NCI-H2107 (cell line): ENCODE measurements at places on chromosomes 7 and 10.

DNA sequence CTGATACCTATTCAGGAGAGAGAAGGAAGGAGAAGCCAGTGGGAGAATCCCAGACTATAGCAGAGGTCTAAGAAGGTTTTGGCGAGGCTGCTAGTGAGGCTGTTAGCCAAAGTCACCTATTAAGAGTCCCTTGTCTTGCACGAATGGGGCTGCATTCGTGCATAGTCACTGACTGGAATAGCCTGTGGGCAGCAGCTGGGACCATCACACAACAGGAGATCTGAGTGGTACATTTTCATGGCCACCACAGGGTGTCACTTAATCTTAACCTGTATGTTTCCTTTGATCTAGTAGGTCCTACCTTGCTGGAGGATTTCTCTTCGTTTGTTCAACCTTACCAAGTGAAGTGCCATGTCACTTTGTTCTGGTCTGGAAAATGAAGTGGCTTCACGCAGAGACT is 319.9 kb downstream of the BMPER start:
- no peak for DNase-seq

DNA sequence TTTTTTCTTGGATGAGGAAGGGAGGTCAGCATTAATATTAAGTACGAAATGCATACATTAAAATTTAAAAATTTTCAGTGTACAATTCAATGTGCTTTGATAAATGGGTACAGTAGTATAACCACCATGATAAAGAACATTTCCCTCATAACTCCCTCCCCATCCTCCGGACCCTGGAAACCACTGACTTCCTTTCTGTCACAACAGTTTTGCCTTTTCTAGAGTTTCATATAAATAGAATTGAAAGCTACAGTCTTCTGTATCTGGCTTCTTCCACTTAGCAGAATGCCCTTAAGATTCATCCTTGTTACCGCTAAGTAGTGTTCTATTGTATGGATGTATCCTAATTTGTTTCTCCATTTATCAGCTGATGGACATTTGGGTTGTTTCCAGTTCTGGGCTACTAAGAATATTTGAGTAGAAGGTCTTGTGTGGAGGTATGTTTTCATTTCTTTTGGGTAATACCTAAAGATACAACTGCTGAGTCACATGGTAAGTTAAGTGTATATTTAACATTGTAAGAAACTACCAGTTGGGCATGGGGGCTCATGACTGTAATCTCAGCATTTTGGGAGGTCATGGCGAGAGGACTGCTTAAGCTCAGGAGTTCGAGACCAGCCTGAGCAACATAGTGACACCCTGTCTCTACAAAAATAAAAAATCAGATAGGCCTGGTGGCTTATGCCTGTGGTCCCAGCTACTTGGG is 30.8 kb downstream of the ABI1 start:
- DNase-seq: no peak

DNA sequence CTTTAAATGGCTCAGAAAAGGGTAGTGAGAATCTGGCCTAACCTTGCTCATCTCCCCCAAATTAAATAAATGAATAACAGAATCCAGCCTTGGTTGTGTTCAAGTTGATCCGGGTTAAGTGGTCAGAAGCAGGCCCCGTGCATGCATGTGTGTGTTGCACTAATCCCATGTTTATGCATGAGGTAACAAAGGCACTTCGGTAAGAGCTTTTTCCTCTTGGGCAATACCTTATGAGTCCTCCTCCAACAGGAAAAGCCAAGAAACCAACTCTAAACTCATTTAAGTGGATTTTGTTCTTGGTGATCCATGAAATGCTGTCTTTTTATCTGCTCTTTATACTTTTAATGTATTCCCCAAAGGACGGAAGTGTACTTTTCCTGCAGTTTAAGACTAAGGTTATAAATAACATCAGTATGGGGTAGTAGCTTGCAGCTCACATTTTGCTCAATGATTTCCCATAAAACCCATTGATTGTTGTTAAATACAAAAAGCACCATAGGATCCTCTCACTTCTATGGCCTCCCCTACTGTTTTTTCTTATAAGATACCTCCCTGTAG is 104.9 kb upstream of the YAE1 start:
- no peak for DNase-seq

DNA sequence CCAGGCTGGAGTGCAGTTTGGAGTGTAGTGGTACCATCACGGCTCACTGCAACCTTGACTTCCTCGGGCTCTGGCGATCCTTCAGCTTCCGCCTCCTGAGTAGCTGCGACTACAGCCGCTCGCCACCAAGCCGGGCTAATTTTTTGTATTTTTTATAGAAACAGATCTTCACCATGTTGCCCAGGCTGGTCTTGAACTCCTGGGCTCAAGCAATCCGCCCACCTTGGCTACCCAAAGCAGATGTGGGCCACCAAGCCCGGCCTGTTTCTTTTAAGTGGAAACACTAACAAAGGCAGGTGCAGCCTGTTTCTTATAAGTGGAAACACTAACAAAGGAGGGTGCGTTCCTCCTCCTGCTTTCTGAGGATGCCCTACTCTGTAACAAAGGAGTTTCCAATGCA is 18.2 kb downstream of the PRF1 start:
- DNase-seq: no peak

- no peak for DNase-seq
Observed at GRCh38 chr7:36232971-36233550, 80.0 kb downstream of the EEPD1 start.

- DNase-seq: no peak
Observed at GRCh38 chr7:66837007-66837406, 84.0 kb upstream of the TMEM248 start.

- no peak for DNase-seq
Observed at GRCh38 chr10:114195079-114195478, 15.9 kb downstream of the TDRD1 start.

DNA sequence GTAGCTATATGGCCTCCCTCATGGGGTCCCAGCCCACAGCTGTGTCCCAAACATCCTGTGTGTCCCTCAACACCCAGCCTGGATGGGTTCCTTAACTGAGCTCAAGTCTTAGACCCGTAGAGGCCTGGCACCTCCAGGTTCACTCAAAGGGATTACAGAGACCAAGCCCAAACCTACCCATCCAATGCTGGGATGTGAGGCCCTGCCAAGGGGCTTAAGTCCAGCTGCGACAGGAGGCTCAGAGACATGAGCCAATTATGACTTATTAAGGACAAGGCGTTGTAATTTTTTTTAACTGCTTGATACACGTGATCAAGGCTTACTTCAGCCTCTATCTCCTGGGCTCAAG is 105.6 kb upstream of the RET start:
- no peak for DNase-seq

GRCh38 chr7:111364413-111364812 is 197.9 kb downstream of the IMMP2L start:
- DNase-seq: no peak

GRCh38 chr7:24609059-24609458 is 35.8 kb downstream of the PALS2 start:
- DNase-seq: no peak

DNA sequence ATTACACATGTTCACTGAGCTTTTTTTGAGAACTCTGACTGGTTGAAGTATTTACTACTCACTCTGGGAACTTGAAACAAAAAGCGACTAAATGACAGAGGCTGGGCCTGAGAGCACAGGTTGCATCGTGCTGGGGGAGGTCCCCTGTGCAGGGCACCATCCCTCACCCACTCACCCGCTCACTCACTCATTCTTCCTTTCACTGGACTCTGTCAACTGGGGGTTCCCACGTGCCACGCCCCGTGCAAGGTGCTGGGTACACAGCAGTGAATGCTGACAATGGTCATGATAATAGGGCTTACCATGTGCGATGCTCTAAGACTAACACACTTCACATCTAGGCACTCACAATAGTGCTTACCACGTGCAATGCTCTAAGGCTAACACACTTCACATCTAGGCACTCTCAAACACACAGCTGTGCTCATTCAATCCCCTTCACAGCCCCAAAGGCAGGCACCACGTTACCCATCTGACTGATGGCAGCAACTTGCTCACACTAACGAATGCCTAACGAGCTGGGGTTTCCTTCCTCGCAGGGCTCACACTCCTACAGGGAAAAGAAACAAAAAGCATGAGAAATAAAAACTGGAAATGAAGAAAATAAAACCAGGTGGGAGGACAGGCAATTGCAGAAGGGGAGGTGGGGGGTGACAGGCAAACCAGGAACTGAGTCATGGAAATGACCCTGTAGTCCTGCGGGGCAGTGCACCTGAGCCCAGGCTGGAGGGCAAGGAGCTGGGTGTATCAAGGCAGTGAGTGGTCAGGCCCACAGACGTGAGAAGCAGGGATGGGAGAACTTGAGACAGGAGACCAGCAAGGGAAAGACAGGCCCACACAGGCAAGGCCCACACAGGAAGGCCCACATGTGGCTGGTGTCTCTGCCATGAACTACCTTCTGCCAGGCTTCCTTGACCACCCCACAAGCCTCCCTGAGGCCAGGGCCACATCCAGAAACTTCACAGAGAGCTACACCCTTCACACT is 147.0 kb upstream of the FAM20C start:
- DNase-seq: no peak

DNA sequence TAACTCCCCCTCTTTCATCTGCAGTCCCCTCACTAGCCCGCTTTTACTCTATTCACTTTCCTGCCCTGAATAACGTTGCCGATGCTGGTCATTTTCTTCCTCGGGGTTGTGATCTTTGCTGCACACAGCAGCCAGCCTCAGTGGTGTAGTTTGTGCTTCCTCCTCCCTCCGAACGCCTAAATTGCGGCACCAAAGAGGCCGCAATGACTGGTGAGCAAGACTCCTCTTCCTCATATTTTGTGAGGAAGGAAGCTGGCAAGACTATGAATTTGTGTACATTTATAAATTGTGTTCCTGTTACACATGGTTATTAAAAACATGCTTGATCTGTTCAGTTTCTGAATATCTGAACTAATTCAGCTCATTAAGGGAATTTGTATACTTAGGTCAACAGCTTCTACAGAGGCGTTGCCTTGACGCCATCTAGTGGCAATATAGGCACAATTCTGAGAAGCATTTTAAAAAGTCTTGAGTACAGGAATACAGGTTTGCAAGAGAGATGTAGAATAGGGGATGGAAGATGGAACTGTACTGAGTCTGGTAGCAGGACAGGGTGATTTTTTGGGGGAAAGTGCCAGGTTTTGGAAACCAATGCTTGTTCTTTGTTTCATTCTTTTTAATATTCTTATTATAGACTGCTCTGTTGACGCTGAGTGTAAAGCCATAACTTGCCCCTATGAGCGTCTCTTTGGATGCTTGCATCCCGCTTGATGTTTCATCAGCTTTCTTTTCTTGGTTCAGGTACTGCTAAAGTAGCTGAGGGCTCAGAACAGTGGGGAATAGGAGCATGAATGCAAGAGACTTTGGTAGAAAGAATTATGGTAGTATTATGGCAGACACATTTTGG is 4.1 kb upstream of the TAS2R5 start:
- DNase-seq: peak; percentile 34

- DNase-seq: no peak
Observed at GRCh38 chr10:93947055-93947454, 46.7 kb upstream of the PLCE1 start.

GRCh38 chr10:119750391-119751230 is 24.8 kb downstream of the INPP5F start:
- DNase-seq: no peak

GRCh38 chr10:119283387-119283786 is 76.0 kb downstream of the GRK5 start:
- DNase-seq: no peak

DNA sequence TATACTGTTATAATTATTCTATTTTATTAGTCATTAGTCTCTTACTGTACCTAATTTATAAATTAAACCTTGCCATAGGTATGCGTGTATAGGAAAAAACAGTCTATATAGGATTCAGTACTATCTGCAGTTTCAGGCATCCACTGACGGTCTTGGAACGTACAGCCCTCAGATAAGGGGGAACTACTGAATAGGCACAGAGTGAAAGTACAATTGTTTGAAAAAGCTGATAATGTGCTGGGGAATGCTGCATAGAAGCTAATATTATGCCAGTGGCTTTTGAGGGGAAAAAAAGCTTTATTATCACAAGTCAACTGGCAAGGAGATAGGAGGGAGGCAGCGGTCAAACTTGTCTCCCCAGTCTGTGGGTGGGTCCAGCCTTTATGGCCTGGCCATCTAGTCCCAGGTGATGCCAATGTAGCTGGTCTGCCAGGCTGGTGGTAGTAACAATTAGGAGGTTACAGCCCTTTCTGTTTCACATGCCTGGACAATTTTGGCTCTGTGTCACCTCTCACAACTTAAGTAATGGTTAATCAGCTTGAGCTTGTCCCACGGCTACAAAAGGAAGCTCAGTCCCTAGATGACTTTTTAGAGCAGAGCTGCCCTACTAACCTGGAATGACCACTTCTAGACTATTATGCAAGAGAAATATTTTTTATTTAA is 8.3 kb upstream of the FMC1 start:
- DNase-seq: no peak

GRCh38 chr7:79091011-79091410 is 362.5 kb downstream of the MAGI2 start:
- DNase-seq: no peak

DNA sequence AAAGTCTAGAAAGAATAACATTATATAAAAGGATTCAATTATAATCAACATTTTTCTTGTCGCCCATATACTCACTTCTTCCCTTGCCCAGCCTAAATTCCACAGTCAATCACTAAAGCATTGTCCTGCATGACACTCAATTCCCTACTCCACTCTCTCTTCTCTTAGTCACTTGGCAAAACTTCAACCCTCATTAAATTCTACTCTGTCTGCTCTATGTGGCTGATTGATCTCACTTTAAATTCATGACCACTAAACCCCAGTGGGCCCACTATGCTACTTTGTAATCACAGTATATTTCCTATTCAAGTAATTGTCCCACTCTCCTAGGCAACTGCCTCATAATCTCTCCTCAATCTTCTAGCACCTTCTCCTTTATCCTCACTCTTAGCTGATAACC is 54.1 kb downstream of the MTERF1 start:
- DNase-seq: no peak

GRCh38 chr7:83427884-83428283 is 221.1 kb downstream of the SEMA3E start:
- DNase-seq: peak; percentile 60

DNA sequence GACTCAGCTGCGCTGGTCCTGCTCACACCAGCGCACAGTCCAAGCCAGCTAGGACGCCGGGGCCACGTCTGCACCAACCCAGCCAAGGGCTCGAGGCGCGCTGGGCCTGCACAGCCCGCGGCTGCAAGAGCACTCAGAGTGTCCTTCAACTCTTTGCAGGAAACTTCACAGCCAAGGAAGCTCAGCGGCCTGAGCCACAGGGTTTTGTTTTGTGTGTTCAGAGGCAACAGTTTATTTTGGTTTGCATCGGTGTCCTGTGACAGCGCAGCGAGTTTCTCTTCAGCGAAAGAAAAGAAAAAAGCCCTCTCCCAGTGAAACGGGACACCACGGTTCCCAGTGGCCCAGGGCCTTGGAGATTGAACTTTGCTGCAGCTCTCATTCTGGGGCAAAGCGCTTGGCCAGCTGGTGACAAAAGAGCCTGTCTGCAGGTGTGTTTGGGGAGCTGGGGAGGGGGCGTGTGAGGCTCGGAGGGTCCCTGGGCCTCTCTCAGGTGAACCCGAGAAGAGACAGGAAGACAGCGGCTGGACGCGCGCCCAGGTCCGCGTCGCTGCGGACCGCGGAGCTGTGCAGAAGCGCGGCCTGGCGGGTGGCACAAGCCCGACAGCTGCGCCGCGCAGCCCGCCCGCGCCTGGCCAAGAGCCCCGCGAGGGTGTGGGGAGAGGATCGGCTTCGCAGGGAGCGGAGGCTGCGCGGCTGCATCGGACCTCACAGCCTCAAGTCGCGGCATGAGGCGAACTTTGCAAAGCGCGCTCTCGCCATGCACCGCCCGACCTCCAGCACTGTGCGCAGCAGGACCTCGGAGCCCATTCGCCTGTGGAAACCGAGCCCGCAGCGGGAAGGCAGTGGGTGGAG is 922 bp downstream of the CXCL12 start:
- no peak for DNase-seq

GRCh38 chr10:51675088-51675487 is 24.3 kb downstream of the CSTF2T start:
- DNase-seq: no peak
